Anterior cingulate cortex (tissue), 58 donors: ENCODE measurements at places on chromosomes 6 and 20.

DNA sequence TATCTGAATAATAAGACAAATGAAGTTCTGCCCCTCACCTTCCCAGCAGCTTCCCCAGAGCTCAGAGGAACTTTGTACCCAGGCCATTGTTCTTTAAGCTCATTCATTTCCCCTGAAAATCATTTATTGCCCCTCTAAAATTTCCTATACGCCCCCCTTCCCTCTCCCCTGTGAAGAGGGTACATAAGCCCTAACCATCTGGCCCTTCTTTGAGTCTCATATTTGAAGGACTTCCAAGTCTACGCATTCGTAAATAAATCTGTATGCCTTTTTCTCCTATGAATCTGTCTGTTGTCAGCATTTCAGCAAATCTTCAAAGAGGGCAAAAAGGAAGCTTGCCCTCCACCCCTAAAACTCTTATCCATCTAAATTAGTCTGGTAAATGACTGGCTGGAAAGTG is 73.1 kb upstream of the DST start:
- no peak for DNase-seq

DNA sequence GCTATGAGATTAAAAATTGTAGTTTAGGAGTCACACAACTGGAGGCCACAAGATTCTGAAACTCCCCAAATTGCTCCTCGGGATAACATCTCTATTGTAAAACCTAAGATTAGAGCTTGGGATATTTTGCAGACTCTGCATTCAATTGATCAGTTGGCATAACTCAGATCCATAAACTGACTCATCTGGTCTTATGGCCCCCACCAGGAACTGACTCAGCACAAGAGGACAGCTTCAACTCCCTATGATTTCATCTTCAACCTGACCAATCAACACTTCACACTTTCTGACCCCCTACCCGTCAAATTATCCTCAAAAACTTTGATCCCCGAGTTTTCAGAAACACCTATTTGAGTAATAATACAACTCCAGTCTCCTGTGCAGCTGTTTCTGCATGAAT is 257.3 kb downstream of the HAO1 start:
- no peak for DNase-seq

GRCh38 chr20:46347841-46348803 is 39.8 kb upstream of the CDH22 start:
- peak; percentile 47 for DNase-seq

DNA sequence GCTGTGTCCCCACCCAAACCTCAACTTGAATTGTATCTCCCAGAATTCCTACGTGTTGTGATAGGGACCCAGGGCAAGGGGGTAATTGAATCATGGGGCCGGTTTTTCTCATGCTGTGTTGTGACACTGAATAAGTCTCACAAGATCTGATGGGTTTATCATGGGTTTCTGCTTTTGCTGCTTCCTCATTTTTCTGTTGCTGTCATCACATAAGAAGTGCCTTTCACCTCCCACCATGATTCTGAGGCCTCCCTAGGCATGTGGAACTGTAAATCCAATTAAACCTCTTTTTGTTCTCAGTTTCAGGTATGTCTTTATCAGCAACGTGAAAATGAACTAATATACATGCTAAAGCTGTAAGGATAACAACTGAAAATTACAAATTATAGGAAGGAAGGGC is 88.3 kb downstream of the CDYL start:
- DNase-seq: no peak

GRCh38 chr6:16759646-16760515 is 1.4 kb downstream of the ATXN1 start:
- peak; percentile 81 for DNase-seq

- no peak for DNase-seq
These were observed 189.1 kb downstream of the TBX18 start for GRCh38 chr6:84575264-84575663.

DNA sequence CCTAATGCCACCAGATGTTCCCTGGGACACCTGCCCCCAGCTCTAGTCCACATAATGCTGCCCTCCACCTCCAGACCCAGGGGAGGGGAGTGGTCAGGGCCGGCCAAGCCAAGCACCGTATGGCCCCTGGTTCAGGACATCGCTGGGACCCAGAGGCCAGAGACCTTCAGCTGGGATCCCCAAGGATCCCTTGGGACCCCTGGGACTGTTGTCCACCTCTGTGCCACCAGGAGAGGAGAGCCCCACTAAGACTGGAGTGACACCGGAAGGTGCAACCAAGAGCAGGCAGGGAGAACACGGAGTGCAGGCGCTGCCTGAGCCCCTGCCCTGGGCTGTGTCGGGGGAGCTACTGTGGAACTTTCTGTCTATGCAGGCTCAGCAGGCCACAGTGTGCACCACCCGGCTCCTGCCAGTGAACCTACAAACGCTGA is 43.6 kb downstream of the CTCFL start:
- DNase-seq: no peak

DNA sequence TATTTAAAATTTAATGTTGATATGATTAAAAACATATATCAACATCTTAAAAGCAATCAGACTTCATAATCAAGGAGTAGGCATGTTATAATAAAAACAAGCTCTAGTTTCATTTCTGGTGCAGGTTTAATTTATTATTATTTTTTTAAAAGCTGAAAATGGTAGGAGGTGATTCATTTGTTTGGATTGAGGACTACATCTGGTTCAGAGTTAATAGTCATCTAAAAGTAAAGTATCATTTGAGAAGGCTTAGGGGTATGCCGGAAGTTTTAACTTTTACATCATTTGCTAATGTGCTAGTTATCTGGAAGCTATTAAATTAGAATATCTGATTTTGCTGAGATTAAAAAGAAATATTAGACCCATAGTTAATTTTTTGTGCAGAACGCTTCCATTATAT is 169.5 kb upstream of the LAMA2 start:
- DNase-seq: no peak

DNA sequence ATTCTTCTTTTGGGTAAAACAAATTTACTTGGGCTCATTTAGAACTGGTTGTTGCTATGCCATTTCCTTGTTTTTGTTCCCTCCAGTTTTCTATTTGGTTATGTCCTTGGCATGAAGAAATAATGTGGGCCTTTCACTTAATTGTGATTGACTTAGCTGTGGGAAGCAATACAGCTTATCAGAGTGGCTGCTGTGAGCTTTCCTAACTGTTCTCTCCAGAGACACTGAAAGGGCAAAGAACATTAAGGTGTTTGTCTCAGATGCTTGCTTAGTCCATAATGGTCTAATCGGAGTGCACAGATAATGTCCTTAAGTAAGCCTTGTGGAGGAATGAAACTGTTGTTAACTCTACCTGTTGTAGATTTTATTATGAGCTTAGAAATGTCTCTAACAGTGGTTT is 56.6 kb downstream of the SH3BGRL2 start:
- no peak for DNase-seq
